ENCODE measurements at places on chromosomes 5 and 9.
A peak's percentile ranks its signal among the peaks of the same experiment; 100 is the strongest.

- no peak for DNase-seq
These were observed 530.4 kb upstream of the PTPRD start for GRCh38 chr9:11142965-11143738.

DNA sequence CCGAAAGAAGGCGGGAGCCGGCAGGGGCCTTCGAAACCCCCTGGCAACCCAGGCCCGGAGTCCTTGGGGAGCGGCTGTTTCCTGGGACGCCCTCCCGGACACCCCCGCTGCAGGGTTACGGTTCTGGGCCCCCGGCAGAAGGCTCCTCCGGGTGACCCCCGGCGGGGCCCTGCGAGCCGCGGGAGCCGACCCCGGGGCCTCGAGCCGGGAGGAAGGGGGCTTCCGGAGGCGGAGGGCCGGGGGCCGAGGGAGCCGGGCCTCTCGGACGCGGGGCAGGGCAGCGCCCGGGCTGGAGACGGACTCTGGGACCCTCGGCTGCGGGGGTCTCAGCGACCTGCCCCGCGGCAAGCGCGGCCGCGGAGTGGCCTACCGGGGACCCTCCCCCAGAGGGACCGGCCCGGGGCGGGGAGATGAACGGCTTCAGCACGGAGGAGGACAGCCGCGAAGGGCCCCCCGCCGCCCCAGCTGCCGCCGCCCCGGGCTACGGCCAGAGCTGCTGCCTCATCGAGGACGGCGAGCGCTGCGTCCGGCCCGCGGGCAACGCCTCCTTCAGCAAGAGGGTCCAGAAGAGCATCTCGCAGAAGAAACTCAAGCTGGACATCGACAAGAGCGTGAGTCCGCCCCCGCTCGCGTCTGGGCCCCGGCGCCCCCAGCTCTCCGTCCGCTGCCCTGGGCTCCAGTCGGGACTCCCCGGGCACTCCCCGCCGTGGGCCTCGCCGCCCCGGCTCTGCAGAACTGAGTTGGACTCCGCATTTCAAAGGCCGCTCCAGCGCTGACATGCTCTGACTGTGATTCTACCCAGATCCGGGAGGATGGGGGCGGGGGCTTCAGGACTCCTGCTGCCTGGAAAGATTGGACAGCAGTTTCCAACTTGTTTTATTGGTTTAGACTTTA is 645 bp downstream of the SAP30L start:
- DNase-seq: no peak

DNA sequence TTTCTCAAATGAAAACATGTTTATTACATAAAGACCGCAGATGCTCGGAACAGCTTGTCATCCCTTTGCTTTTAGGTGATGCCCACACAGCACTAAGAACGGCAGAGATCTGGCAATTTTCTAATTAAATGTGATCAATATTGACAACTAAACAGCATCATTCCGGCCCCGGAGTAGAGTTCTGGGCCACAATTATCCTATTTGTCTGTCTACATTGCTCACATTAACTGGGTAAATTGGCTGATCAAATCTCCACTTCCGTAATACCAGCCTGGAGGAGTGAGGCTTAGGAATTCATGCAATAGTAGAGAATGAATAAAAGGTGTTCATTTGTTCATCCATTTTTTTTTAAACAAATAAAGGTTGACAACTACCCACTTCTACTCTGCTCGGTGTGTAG is 245.1 kb upstream of the C9orf72 start:
- no peak for DNase-seq

GRCh38 chr9:97524424-97524823 is 23.0 kb downstream of the TMOD1 start:
- no peak for DNase-seq

DNA sequence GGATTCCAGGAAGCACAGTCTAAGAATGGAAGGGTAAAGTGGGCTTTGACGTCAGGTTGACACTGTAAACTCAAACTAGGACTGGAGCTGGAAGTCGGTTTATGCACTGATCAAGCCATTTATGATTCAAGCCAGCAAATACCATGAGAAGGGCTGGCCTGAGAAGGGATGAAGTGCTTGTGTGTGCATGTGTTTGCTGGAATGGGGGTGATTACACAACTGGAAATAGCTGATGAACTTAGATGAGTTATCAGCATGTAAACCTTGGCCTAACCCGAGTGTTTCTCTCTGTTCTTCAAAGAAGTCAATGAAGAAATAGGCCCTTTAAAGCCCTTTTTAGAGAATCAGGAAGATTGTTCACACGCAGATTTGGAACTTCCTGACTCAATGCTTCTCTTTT is 287.6 kb downstream of the RFX3 start:
- DNase-seq: no peak

DNA sequence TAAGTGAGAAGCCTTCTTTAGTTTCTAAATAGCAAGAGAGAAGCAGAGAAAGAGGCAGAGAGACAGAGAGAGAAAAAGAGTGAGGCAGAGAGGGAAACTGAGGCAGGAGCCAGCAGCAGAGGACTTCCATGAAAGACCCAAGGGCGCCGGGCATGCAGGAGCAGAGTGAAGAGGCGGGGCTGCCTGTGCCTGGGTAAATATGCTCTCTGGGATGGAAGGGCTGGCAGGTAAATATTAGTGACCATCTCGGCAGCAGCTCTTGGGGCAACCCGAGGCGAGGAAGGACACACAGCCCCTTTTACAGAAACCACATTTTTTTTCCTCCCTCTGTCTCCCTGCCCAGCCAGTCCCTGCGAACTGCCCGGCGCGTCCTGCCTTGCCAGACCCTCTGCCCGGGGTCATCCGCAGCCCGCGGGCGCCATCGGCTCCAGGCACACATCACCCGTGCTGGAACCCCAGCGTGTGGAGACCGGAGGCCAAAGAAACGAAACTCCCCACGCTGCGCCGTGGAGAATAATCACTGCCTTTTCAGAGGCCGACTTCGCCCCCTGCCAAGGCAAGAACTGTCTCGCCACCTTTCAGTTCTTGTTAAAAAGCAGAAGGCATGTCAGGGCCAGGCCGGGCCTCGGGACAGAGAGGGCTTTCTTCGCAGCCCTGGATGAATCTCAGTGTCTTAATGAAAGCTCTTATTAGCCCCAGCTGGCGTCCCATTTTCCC is 61.3 kb downstream of the BOD1 start:
- DNase-seq: no peak

DNA sequence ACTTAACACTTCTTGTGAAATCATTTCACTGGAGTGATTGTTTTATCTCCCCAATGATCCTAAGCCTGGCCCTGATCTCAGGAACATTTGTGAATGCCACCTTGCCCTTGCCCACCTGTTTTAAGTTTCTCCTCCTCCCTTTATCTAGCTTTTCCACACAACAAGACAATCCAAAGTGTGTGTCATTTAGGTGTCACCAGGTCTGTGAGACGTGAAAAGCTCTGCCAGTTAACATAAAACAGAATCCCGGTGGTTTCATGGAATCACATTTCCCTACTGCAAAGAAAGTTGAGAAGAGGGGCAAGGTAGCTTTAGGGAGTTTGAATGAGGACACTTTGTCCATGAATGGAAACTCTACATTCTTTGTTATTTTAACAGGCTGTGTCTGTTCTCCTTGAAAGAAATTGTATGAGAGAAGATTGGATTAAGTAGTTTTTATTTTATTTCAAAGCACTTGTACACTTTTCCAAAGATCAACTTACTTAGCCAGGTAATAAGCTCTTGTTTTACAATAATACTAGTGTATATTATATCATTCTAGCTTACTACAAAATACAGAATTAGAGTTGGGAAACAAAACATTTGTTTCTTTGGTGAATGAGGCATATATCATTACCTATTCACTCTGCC is 239.0 kb downstream of the ISL1 start:
- DNase-seq: no peak

GRCh38 chr5:3058942-3059341 is 307.5 kb upstream of the IRX2 start:
- DNase-seq: no peak

- DNase-seq: no peak
These were observed 553.3 kb upstream of the SGCD start for GRCh38 chr5:155773680-155774079.

DNA sequence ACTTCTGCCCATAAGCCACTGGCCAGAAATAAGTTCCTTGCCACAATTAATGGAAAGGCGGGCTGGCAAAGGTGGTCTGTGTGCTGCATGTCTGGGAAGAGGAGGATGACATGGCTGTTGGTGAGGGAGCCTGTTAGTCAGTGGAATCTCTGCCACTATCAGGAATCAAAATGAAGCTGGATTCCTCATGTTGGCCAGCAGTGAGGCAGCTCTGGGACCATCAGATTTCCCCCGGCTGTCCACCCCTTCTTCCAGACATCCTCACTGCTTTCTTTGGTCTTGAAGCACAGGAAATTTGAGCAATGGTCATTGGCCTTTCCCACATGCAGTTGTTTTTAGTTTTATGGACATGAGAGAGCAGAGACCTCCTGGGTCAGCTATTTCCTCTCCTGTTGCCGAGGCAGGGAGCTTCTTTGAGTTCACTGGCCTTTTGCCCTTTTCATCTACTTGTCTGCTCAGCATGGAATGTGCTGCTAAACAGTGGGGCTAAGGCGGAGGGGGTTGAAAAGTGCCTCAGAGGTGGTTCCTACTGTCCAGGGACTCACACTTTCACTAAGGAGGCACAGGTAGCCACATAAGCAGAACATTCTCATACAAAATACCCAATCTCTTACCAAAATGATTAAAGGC is 34.8 kb upstream of the NEURL1B start:
- DNase-seq: no peak

GRCh38 chr9:97332993-97333392 is 25.5 kb downstream of the CCDC180 start:
- DNase-seq: no peak

- DNase-seq: no peak
These were observed 68.4 kb upstream of the ZFR start for GRCh38 chr5:32512926-32513325.

DNA sequence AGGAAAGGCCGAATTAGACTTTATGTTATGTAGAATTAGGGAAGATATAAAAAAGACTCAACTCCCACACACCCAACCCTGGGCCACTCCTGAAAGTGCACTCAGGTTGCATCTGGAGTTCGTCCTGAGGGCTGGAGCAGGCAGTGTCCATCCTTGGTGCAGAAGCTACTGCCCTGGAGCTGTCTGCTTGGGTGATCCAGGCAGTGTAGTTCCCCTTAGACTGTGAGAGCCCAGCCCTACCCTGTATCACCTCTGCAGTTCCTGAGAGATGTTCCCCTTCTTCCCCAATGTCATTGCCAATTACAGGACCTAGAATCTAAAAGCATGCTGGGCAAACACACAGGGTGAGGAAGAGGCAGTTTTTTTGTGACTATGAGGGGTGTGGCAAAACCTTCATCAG is 368.3 kb upstream of the ST8SIA4 start:
- DNase-seq: no peak

GRCh38 chr5:126195410-126196100 is 227.7 kb upstream of the GRAMD2B start:
- DNase-seq: no peak

GRCh38 chr5:39424736-39425637 is at the start of gene DAB2:
Gene DAB2 (minus strand): TSS chr5:39424980. CDS start chr5:39394320, 30,660 bp downstream.
- DNase-seq: peak; percentile 26

- DNase-seq: no peak
These were observed 143.7 kb downstream of the FSTL4 start for GRCh38 chr5:133468596-133468995.

DNA sequence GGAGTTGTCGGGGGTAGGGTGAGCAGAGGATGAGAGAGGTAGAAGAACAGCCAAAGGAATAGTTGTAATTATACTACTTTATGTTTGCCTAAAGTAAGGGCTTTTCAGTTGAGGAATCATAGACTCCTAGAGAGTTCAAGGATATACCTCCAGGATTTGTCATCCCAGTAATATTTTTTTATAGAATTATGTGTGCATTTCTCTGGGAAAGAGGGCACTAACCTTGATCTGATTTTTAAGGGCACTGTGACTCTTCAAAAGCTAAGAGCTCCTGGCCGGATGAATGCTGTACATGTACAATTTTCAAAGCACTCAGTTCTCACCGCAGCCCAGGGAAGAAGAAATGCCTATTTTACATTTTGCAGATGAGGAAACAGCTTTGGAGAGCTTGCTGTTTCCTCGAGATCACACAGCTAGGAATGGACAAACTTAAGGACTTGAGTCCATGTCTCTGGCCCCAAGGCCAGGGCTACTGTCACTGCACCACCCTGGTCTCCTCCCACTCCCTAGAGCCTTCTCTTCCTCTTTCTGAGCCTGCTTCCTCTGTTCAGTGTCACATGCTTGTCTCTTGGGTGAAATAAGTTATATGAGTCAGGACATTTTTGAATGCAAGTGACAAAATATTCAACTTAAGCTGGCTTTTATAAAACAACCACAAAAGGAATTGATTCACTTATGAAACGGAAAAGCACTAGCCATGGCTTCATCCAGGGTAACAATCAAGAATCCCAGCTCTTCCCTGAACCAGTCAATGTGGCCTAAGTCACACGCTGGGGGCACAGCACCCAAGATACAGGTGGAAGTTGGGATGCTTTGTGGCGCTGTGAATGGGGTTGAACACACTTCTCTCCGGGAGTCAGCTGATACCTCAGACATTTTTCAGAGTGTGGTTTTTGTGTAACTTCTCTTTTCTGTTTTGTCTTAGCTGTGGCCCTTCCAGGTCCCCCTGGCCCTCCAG is 45.7 kb upstream of the TGFBR1 start:
- DNase-seq: no peak

GRCh38 chr9:124771867-124772679 is 962 bp upstream of the NR6A1 start:
- DNase-seq: no peak

DNA sequence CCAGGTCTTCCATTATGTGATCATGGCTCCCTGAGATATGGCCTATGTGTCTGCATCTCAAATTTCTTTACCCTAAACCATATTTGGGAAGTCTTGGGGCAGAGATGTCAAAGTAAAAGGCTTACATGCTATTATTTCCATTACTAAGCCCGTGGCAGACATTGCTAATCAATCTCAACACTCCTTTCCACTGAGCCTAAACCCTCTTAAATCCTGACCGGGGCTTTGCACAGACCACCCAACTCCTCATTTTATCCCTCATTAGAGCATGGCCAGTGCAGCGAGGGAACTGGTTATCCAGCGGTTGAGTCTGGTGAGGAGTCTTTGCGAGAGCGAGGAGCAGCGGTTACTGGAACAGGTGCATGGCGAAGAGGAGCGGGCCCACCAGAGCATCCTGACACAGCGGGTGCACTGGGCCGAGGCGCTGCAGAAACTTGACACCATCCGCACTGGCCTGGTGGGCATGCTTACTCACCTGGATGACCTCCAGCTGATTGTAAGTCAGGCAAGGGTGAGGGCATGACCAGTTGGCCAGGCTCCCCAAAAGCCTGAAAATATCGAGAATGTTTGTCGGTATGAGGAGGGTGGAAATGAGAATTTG is 11.0 kb downstream of the BSPRY start:
- no peak for DNase-seq

- DNase-seq: no peak
These were observed 144.6 kb upstream of the RPS23 start for GRCh38 chr5:82422751-82423181.

All from activated CD8-positive, alpha-beta memory T cell treated with anti-CD3 and anti-CD28 coated beads for 1 hour (primary cell).